ENCODE measurements at places on chromosomes 1 and 21.

GRCh38 chr21:25733859-25734653, 648 bp downstream of the ATP5PF start:
- no peak for DNase-seq

- peak; percentile 40 for DNase-seq
Measured at GRCh38 chr1:198656500-198656932, 17.7 kb downstream of the PTPRC start.

DNA sequence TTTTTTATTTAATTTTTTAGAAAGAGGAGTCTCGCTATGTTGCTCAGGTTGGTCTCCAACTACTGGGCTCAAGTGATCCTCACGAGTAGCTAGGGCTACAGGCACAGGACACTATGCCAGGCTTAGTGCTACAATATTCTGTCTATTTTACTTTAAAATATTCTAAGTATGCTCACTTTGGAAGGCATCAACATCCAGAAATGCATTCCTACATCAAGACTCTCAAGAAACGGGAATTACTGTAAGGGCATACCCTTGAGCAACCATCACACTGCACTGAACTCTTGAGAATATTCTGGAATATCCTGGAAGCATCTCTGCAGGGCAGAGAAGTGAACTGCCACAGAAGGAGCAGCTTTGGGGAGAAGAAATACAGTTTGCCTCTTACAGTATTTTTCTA, 565 bp upstream of the DMRTB1 start:
- no peak for DNase-seq

GRCh38 chr1:110643879-110644472, 30.8 kb downstream of the KCNA3 start:
- no peak for DNase-seq

- no peak for DNase-seq
Measured at GRCh38 chr1:203453016-203453415, 22.6 kb upstream of the PRELP start.

GRCh38 chr21:16794950-16795349, 717.9 kb upstream of the CXADR start:
- DNase-seq: no peak

GRCh38 chr1:94532077-94532476, 9.5 kb downstream of the F3 start:
- no peak for DNase-seq

DNA sequence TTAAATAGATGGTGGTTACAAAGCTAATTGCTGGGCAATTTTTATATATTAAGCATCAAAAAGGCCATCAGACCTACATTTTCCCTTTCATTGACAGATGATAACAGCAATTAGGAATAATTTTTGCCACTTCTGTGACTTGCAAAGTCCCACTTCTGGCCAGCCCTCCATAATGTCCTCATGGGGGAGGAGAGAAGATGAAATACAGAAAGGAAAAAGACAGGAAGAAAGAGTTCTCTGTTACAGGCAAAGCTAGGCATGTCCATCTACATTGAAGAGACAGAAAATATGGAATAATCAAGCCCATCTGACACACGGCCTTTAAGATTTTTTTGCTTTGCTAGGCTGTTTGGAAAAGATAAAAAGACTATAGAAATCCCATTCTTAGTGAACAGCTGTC, 108.0 kb downstream of the ENAH start:
- DNase-seq: no peak

GRCh38 chr1:104905322-104905721, 1155.6 kb downstream of the AMY1C start:
- DNase-seq: no peak

GRCh38 chr21:26844258-26845065, 747 bp downstream of the ADAMTS1 start:
- DNase-seq: peak; percentile 57

- peak; percentile 43 for DNase-seq
Measured at GRCh38 chr1:2003541-2004131, at the start of gene CFAP74. CFAP74 (minus strand) TSS chr1:2003786; CDS start chr1:1990956, 12,830 bp downstream.

GRCh38 chr1:162922201-162922600, 61.2 kb upstream of the CCDC190 start:
- no peak for DNase-seq

DNA sequence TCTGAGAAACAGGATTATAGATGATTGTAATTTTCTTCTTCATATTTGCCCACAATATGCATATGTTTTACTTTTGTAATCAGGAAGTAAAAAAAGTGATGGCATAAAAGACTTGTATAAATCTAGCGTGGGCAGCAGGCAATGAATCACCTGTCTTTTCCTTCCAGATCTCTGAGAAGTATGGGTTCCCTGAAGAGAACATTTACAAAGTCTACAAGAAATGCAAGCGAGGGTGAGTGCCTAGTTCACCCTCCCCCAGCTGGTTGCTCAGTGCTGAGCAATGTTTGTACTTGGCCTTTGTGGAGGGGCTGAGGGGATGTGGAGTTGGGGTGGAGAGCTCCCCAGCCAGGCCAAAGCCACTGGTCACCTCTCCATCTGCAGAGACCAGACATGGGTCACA, 30.7 kb downstream of the GRHL3 start:
- no peak for DNase-seq

GRCh38 chr1:205012391-205013140, 30.4 kb upstream of the CNTN2 start:
- DNase-seq: no peak

- no peak for DNase-seq
Measured at GRCh38 chr1:209893751-209894150, 44.3 kb upstream of the SYT14 start.

DNA sequence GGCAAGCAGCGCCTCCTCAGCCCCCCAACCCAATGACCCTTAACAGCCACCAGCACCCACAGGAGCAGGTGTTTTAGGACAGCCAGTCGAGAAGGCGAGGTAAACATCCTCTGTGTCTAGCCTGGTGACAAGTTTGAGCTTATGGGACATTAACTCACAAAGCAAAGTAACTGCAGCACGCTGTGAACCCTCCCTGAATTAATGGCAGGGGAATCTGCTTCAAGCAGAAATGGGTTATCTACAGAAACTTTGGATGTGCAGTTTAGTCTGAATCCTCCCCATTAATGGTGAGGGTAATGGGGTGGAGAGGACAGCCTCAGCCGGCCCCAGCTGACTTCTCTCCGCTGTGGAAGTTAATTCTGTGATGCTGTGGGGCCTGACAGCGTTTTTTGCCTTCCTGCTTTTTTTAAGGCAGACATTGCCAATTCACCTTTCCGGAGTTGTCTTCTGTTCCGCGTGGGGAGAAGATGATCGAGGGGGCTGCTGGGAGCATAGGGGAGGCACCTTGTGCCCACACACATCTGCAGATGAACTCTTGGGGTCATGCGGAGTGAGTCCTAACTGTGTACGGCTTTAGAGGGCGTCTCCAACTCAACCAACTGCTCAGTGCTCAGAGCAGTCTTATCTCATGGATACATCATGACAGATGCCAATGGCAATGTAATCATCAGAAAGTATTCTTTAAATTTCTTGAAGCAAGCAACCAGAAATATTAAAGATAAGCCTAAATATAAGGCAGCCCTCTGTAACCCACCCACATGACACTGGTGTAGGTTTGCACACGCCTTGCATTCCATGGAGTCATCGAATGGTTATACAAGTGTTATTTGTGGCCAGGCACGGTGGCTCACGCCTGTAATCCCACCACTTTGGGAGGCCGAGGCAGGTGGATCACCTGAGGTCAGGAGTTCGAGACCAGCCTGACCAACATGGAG, 41.0 kb downstream of the POFUT2 start:
- no peak for DNase-seq

DNA sequence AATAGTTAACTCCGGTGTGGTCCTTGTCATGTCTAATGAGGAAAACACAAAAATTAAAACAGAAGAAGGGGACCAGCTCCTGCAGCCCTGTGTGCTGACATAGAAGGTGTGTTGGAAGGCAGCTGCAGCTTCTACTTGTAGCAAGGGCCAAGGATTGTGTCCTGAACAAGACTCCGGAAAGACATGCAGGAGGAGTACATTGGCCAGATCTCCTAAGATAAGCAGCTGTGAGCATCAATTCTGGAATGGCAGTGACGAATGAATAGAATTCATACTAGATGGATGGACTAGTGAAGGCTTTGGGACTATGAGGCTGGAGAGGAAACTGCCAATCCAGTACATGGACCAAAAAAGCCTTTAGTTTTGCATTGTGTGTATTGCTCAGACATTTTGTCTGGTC, 19.3 kb downstream of the RPS6KA1 start:
- no peak for DNase-seq

DNA sequence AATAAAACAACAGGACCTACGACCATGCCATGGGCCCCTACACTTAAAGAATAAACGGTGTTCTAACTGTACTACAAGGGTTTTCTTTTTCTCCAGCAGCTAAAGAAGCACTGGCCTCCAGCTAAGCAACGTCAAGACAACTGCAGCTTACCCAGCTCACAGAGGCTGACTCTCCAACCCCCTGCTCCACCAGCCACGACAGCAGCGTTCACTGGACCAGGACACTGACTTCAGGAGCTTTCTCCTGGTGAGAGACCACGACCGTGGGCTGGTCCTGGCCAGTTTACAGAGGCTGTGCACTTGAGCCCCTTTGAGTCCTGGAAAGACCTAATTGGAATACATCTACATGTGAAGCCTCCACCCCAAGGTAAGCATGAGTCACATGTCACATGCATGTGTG, 39.4 kb downstream of the WNT9A start:
- DNase-seq: no peak

DNA sequence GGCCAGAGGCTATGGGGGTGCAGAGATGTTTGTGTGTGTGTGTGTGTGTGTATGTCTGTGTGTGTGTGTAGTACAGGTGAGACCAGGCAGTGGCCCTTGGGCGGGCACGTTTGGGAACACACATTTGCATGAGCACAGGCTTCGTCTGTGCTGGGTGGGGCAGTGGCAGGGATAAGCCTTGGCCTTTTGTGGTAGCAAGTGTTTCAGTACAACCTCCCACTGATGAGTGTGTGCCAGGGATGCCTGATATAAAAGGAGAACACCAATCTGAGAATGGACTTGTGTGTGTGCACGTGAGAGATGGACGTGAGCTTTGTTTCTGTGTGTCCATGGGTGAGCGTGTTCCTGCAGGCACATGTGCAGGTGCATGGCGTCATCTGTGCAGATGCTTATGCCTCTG, 3.0 kb downstream of the NTRK1 start:
- DNase-seq: no peak

DNA sequence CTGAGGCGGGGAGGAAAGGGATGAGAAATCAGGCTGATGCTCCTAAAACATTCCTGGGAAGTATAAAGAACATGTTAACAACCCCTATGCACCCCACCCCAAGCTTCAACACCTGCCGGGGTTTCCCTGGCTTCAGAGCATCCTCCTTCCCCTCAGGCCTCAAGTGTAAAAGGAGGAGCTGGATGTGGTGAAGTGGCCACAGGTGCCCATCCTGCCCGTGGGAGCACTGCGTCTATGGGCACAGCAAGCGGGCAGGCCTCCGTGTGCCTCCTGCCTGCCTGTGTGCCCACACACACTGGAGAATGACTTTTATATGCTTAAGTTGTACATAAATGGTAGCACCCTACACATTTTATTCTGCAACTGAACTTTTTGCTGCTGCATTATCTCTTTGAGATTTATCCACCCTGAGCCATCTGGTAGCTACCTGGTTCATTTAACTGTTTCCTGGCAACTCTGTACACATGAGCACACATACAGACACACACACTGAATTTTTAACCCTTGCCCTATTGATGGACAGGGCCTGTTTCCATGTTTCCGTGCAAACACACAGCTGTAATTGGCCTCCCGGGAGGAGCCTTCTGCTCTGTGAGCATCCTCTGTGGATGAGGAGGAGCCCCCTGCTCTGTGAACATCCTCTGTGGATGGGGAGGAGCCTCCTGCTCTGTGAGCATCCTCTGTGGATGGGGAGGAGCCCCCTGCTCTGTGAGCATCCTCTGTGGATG, 13.4 kb upstream of the FTCD start:
- DNase-seq: no peak

All from SK-N-DZ (cell line).